ENCODE measurements at places on chromosomes 11 and 22. TPM values are rescaled to one million over a fixed set of nuclear protein-coding genes. Genes with fewer than 3 reads are reported as not detected.

Gene OR10A2
- not detected for total RNA-seq

Gene NUCB2
- total RNA-seq = 54.2 TPM

Gene PLAAT2
- 3.7 TPM for total RNA-seq

Gene JOSD1
- 47.1 TPM for total RNA-seq

Gene HDAC10
- 23.4 TPM for total RNA-seq

Gene SCN4B
- total RNA-seq = 4.1 TPM

Gene CENATAC
- total RNA-seq = 31.6 TPM

DNA sequence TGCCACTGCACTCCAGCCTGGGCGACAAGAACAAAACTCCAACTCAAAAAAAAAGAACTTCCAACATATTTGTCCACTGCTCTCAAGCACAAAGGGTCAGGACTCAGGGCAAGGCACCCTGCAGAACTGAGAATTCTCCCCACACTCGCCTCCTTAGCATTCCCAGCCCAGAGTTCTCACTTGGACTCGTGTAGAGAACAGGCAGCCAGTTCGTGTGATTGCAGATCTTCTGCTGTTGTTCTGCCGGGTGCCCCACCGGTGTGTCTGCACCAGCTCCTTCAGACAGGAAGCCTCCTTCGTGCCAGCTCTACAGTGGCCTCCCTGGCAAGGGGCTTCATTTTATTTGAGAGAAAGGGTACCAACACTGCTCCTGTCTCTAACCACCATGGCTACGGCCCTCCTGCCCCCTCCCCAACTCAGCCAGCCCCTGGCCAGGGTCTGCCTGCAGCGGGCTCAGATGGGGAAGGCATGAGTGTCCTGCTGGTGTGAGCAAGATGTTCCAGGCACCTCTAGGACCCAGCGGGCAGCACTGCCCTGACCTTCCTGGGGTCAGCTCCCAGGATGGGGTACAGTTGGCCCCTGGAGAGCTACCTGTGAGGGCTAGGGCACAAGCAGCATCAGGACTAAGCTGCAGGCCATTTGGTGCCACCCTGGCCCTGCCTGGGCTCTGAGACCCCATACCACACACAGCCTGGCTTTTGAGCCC lies 19.5 kb upstream of the SCGB1A1 start:
- no peak for DNase-seq

- DNase-seq = no peak
Measured at GRCh38 chr11:12993626-12994025, 15.5 kb upstream of the RASSF10 start.

DNA sequence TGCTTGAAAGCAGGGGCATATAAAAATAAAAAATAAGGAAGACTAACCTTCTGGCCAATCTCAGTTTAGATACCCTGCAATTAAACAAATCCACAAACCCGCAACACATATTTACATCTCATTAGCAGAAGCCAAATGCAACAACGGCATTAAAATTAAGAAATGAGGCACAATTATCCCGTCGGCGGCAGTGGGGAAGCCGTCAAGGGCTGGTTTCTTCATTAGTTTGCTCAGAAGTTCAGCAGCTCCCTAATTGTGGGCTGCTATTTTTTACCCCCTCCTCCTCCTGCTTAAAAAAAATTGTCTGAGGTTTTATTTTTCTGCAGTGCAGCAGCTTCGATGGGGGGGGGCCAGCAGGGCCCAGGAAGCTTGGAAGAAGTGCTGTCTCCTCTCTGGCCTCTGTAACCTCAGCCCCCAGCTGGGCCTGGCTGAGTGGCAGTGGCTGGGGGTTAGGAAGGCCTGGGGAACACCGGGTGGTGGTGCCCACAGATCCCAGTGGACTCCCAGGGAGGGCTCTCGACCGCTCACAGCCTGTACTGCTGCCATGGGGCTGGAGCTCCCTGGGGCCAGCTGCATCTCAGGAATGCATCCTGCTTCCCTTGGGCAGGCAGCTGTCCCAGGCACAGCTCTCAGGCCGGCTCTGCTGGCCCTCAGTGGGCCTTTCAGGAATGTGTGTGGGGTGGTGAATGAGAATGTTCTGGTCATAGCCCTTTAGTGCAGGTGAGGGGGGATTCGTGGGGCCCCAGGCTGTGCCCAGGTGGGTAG lies 148.7 kb upstream of the B3GAT1 start:
- DNase-seq = no peak

DNA sequence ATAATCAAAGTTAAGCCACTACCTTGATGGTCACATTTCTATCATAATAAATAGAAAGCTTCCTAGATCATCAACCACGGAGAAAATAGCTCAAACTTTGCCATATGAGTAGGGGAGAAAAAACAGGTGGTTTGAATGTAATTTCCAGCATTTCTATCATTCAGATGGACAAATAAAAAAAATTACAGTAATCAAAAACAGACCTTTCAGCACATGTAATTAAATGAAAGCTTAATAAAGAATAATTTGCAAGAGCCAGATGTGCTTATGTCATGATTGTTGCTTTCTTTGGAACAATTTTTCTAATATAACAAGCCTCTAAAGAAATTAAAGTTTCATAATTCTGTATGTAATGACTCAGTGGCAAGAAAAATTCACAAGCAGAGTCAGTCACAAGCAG lies 297.0 kb downstream of the SOX6 start:
- no peak for DNase-seq

DNA sequence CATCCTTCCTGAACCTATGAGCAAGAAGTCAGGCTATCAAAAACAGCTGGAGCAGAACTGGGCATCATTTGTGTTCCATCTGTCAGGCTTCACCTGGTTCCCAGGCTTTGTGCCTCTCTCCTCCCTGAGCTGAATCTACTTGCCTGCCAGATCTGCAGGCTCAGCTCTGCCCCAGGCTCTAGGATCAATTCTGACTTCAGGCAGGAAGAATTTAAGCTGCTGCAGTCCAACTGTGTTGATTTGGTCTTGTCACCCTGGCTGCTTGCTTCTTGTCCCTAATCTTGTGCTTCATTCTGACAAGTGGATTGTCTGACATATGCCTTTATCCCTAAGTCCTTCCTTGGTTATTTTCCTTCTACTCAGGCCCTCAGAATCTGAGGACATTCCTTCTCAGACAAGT lies 31.6 kb upstream of the CADM1 start:
- DNase-seq = no peak

DNA sequence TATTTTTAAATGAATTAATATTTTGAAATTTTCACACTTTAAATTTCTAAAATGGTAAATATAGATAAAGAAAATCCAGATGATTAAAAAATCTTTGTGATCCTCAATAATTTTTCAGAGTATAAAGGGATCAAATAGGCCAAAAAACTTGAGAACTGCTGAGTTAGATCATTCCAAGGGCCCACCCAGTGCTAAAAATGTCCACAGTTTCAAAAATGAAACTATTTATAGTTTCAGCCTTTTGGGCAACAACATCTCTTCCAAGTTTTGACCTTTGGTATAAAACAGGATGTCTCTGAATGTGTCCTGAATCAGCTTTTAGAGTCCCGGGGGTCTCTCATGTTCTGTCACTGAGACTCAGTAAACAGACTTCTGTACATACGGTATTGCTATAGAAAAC lies 20.9 kb upstream of the BAIAP2L2 start:
- no peak for DNase-seq

DNA sequence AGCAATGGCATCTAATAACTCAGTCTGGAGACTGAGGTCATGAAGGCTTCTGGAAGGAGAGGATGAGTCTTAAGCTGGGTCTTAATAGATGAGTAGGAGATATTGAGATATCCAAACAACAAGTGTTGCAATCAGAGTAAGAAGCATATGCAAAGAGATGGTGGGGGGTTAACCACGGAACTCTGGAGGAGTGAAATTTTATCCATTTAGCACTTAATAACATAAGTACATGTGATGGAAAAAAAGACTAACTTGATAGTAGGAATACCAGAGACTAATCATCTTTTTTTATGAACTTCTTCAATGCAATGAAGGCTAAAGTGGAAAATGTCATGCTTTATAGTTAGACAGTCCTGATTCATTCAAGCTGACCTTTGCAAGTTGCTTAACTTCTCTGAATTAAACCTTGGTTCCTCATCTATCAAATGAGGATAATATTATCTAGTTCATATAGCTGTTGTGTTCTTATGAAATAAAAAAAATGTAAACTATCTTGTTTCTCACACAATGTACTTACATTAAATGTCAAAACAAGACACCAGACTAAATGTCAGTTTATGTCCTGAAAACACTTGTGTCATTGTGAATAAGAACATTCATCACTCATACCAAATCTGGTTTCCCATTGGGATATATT lies 403.1 kb upstream of the CCDC90B start:
- no peak for DNase-seq

DNA sequence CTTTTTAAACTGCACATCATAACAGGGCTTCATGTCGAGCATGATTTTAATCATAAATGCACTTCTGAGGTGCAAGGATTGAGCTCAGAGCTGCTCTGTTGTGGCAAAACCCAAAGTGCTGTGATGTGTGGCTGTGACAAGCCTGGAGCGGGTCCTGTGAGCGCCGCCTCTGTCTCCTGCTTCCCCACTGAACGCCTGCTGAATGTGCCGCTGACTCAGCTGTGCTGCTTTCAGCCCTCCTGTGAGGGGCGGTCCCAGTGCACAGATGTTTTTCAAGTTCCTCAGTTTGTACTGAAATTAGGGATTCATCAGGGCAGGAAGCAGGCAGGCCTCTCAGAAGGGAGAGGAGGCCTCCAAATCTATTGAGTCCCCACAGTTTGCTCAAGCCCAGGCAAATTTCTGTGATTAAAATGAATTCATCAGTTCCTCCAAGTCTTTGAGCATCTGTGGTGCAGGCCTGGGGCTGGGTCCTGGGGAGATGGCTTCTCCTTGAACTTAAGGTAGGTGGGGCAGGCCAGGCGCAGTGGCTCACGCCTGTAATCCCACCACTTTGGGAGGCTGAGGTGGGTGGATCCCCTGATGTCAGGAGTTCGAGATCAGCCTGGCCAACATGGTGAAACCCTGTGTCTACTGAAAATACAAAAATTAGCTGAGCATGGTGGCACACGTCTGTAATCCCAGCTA lies 3.0 kb upstream of the GTSE1 start:
- DNase-seq = peak; percentile 25

- DNase-seq = no peak
Measured at GRCh38 chr11:130854483-130854882, 61.8 kb downstream of the SNX19 start.

DNA sequence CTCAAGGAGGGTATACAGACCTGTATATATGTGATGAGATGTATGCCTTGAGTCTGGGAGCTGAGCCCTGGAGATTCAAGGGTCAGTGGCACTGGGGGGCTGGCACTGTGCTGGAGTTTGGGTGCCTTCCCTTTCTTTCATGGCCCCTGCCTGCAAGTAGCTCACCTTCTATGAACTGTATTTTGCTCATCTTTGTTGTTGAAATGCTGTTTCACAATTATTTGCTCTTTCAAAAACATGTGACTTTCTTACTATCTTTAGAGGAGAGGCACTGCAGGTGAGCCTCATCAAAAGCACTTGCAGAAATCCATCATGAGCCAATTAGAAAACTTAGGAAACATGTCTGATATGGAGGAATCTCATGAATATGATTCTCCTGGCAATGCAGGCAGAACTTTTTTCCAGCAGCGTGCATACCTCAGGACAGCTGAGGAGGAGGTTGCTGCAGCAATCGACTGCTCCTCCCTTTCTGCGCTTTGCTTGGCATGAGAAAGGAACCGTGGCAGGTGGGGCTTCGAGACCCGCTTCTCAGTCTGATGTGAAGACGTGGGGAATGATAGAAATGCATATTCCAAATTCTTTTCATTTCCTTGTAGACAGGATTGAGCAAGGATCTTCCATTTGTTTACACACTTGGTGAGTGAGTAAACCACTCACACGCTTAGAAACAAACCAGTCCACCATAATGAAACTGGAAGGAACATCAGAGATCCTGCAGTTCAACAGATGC lies 178.4 kb upstream of the E2F8 start:
- no peak for DNase-seq

DNA sequence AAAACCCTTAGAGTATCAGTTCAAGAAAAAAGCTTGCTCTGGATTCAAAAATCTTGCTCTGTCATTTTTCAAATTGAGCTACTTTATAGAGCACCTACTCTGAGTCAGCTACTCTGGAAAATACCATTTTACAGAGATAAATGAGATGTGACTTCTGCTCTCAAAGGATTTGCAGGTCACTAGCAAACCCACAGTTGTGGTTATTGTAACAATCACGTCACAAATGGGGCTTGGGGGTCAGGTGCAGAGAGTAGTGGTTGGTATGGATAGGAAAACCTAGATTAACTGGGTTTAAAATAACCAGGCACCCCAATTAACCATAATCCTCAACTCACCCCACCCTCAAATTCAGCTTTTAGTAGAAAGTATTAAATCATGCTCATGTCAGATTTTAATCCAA lies 52.3 kb downstream of the MSANTD4 start:
- no peak for DNase-seq

DNA sequence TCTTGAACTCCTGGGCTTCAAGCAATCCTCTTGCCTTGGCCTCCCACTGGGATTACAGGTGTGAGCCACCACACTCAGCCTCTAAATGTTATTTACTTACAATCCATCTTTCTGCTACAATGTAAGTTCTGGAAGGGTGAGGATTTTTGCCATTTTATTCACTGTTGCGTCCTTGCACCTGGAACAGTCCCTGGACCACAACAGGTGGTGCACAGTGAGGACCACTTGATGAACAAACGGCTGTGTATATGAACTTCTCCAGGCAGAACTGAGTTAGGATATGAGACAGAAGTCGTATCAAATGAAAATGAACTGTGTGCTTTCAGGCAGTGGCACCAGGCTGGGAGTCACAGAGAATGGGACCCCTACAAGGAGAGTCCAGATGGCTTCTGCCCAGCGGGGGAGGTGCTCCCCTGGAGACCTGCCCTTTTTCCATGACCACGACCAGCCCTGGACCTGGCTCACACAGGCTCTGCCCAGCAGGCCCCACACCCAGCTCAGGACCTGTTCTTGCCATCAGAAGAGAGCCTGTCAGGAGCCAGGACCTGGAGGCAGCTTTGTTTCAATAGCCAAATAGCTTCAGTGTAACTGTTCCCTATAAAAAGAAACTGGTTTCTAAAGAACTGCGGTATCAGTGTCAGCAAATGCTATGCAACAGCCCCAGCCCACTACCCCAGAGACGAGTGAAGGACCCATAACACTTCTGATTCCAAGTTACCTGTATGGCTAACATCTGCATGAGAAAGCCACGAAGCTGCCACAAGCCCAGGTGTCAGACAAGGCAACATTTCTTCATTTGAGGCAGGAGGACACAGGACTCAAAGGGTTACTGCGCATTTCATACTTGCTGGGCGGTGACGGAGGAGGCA lies 104.9 kb downstream of the MICAL3 start:
- DNase-seq = no peak

- DNase-seq = peak; percentile 68
Measured at GRCh38 chr11:121134741-121135312, 33.8 kb downstream of the TECTA start.

- no peak for DNase-seq
Measured at GRCh38 chr11:121535129-121535796, 82.5 kb upstream of the SORL1-AS1 start.

- DNase-seq = no peak
Measured at GRCh38 chr22:39873965-39874364, 19.6 kb downstream of the ENTHD1 start.
